ENCODE measurements at places on chromosomes 2 and 18. TPM values are rescaled to one million over a fixed set of nuclear protein-coding genes. Genes with fewer than 3 reads are reported as not detected.

CPS1 gene
- 0.20 TPM for total RNA-seq

- DNase-seq, result peak; percentile 35
These were observed 135.3 kb downstream of the CTIF start for GRCh38 chr18:48673853-48674721.

DNA sequence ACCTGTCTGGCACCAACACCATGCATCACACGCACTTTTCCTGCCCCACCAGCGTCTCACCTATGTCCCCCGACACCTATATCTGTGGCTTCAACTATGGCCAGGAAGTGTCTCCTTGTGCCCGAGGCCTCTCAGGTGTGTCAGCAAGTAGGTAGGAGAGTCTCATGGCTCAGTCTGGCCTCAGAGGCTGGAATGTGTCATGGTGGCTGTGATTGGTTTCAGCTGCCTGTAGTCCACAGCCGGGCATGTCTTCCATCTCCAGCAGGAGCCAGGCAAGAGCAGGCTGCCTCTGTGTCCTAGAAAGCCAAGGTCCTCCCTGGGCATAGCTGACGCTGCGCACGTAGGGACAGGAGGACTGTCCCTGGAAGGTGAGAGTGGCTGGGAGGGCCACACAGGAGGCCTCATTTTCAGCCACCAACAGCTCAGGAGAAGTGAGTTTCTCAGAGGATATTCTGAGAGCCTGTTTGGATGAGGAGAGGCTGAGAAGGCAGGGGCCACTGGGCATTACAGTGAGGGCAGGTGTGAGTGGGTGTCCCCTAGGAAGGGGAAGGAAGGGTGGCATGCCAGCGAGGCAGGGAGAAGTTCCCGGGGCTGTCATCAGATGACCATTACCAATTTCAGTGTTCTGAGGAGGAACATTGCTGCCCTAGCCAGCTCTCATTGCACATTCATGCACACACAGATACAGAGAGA is 47.2 kb downstream of the SDC1 start:
- DNase-seq, result no peak

DNA sequence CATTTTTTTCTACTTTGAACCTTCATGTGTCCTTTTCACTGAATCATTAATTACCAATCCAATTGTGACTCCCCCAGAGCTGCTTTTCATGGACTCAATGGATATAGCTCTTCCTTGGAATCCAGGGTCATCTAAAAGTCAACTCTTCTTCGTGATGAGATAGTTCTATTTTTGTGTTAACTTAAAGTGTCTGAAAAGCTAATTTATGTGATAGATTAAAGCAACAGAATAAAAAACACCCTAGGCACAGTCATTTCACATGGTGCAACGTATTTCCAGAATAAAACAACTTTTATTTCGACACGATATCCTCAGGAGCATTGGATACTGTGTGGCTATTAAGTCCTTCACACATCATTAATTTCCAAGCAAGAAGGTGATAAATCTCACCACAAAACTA is 250.6 kb upstream of the SPHKAP start:
- DNase-seq, result no peak

IL36RN gene
- total RNA-seq, result not detected

GRCh38 chr2:108855194-108855593 is 68.6 kb downstream of the CCDC138 start:
- peak; percentile 21 for DNase-seq

ORMDL1 gene
- total RNA-seq, result 59.6 TPM

MMADHC gene
- total RNA-seq, result 103 TPM

FAP gene
- not detected for total RNA-seq

DNA sequence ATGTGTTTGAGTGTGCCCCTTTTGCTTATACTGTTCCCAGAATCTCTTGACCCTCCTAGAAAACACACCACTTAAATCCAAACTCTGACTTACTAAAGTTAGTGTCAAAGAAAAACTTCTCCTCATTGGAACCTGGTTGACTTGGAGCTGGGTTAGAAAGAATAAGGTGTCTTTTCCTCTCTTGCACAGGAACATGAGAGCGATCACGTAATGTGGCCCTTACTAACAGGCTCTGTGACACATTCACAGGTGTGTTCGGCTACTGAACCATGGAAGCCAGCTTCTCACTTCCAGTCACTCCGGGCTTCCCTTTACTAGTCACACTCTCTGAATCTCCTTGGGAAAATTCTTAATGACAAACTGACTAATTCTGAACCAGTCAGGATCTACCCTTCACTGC is 5.4 kb upstream of the POU3F3 start:
- DNase-seq, result no peak

DNA sequence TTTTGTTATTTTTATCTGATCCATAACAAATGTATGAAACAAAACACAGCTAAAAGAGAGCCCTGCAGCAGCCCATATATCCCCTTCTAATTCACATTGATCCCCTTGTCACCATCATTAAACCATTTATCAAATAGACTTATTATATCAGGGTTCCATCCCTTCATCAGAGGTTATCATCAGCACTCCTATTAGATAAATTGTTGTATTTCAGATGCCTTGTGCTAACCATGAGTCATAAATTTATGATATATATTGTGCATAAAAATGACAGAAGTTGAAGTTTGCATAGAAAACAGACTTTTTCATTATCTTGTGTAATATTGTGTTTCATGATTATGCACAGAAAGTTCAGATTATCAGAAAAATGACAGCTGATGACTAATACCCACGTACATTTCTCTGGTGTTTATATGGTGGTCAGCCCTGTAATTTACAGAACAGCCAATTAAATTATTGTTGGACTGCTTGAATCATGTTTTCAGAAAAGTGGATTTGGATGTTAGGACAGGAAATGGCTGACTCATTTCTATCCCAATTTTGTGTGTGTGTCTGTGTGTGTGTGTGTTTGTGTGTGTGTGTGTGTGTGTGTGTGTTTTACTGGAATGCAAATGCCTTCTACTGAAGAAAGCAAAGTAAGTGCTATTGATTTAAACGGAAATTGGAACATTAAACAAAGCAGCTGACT is 80.9 kb downstream of the PPP1R1C start:
- DNase-seq, result no peak

DNA sequence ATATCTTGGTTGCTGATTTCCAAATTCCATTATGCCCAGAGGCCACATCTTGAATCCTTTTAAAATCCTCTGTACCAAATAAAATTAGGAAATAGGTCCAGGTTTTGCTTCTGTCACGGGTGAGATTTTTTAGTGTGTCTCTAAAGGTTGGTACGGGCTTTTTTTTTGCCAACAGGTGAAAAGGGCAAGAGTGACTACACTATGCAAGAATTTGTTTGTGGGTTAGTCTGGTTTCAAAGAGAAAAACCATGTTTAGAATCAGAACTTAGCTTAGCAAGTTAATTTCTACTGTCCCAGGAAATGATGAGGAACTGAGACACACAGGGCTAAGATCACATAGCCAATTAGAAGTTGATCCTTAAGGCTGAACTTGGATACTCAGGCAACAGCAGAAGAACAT is 41.7 kb downstream of the POLR1A start:
- no peak for DNase-seq

FAM110C gene
- not detected for total RNA-seq

PFN4 gene
- total RNA-seq, result not detected

POTEI gene
- 0.44 TPM for total RNA-seq

GRCh38 chr2:8121826-8122513 is 559.9 kb upstream of the ID2 start:
- no peak for DNase-seq

RNF125 gene
- 2.2 TPM for total RNA-seq

- no peak for DNase-seq
These were observed 102.5 kb upstream of the NOSTRIN start for GRCh38 chr2:168699844-168700417.

- peak; percentile 66 for DNase-seq
These were observed 27.2 kb downstream of the CLUL1 start for GRCh38 chr18:623761-624620.
